ENCODE measurements at places on chromosomes 7 and 10.

DNA sequence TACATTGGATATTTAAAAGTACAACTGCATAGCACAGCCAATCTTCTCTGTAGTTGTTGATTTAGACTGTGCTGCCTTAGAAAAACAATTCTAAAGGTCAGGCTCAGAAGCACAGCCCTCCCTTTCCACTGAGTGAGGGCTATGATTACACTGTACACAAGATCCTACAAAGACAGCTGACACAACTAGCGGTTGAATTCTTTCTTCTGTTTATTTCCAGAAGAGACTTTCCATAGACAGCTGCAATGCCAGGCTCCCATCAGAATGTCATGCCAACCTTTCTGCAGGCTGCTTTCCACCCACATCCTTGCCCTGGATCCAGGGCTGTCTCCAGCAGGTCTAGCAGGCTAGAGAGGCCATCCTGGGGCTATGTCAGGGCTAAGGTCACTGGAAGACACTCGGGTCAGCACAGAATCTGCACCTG is 39.3 kb downstream of the FAM13C start:
- no peak for DNase-seq

DNA sequence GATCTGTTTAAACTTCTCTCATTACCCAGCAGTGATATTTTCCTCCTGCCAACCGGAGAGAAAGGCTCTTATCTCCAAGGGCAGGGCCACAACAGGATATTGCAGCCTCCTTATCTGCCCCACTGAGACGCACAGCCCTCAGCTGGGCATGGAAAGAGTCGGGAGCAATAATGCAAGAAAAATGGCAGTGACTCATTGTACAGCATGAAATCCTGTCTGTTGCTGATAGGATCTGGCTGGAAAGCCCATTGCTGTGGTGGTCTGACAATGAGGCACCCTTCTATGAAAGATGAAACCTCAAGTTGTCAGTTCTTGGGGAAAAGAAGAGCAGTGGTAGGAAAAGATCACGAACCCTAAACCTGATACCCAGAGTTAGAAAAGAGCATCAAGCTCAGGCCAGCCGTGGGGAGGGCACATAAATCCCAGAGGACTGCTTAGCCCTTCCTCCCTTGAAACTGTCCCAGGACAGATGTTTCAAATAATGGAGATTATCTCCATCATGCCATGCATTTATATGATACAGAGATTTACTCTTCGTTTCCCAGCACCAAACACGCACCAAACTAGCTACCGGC is 47.0 kb upstream of the FIGNL1 start:
- DNase-seq: no peak

DNA sequence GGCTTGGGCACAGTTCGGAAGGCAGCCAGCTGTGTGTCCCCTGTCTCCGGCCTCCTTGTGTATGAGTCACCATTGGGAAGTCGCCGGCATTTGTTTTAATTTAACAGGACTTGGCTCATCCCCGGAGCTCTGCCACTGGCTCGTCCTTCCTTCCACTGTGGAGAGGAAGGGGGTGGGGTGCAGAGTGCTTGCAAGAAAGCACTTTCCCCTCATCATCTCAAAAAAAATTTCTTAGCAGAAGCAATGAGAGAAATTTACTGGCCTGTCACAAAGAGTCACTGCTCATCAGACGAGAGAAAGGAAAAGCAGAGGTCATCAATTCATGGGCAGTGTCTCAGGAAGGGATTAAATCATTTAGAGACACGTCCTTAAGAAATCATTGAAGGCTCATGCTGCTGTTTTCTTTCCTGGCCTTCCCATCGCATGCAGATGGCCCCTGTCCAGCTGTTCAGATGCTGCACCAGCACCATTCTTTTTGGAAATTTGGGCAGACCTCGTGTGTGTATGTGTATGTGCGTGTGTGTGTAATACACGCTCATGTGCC is 93.3 kb downstream of the BMS1 start:
- DNase-seq: no peak

DNA sequence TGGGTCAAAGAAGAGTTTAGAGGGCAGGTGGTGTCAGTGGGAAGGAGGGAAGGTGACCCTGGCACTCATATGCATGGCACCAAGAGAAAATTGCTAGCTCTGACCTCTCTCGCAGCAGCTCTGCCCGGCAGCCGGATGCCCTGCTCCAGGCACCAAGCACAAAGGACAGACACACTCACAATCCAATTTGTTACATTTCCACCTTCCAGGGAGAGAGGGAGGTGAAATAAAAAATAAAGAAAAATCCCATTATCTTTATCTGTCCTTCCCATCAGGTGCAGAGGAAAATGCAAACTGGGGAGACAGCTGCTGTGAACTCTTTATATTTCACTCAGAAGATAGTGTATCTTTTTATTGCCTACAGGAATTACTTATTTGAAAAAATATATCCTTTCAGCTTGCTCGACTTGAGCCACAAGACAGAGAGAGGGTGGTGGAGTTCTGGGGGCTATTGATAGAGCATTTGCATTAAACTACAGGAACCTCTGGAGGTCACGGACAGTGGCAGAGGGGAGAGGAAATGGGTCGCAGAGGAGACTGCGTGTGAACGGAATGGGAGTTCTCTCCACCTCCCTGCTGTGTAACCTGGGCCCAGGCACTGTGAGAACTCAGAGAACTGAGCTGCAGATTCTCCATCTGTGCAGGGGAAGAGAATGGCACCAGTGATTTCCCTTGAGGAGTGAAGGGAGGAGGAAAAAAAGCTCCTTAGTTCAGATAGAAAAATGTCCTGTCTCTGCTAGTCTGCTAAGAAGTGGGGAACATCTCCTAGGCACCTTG is 421.4 kb downstream of the PLXNA4 start:
- no peak for DNase-seq

DNA sequence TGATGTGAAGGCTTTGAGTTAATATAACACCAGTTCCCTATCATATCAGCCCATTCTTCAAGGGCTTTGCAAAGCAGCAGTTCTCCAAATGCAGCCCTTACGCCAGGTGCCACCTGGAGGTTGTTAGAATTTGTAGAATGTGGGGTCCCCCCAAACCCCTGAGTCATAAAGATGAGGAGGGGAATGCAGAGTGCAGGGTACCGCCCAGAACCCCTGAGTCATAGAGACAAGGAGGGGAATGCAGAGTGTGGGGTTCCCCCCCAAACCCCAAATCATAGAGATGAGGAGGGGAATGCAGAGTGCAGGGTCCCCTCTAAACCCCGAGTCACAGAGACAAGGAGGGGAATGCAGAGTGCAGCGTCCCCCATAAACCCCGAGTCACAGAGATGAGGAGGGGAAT is 605.8 kb downstream of the PTPRN2 start:
- no peak for DNase-seq

DNA sequence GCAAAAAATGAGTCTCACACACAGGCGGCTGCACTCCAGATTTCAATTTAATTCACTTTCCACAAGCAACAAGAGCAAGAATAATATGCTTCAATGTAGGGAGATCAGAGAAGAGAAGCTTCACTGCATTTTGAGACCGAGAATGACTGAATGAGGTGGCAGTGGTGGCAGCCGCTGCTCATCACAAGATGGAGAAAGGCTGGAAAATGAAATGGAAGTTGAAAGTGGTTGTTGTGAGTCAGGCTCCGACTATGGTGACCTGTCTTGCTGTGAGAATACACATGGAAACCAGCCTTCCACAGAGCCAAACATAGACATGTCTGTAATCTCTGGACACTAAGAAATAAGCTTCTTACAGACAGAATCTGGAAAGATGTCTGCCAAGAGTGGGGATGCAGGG is 499.6 kb upstream of the LRRN3 start:
- no peak for DNase-seq

GRCh38 chr10:21172930-21173801 is 276.1 kb upstream of the NEBL start:
- DNase-seq: no peak

DNA sequence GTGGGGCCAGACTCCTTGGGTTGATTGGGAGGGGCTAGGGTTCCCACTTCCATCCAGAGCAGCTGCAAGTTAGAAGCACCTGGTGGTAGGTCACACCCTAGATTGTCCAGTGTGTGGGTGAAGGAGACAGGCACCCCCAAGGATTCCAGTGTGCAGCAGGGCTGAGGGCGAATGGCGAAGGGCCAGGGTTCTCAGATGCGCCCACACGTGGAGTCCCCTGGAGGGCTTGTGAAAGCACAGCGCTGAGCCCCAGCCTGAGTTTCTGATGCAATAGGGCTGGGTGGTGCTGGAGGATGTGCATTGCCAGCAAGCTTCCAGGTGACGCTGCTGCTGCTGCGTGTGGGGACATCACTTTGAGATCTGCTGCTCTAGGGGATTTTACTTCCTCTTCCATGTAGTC is 25.4 kb downstream of the TBATA start:
- no peak for DNase-seq

- DNase-seq: no peak
These were observed 95.2 kb downstream of the PFKFB3 start for GRCh38 chr10:6297951-6298381.

GRCh38 chr10:32713560-32713959 is 244.5 kb downstream of the ITGB1 start:
- no peak for DNase-seq

- DNase-seq: no peak
These were observed 41.3 kb downstream of the ST7 start for GRCh38 chr7:116994611-116995010.

GRCh38 chr7:78499283-78499682 is 700.7 kb downstream of the PHTF2 start:
- DNase-seq: no peak

DNA sequence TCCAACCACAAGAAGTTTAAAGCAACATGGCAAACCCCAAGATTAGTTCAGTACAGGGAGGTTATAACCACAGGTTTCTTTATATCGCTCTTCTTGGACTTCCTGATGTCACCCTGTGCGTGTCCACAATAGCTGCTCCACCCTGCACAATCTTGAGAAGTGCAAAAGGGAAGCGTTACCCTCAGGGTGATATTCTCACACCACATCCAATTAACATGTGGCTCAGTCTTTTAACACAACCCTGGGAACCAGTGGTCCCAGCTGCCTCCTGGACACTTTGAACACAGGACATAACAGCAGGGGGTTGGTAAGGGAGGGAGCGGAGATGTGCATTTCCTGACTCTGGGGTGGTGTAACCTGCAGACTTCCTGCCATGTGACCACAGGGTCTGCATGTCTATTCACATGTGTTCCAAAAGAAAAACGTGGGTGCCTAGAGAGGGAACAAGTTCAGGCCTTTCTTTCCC is 64.6 kb downstream of the GSAP start:
- peak; percentile 56 for DNase-seq

- DNase-seq: no peak
These were observed 141.7 kb downstream of the EGFR start for GRCh38 chr7:55160539-55160938.

- no peak for DNase-seq
These were observed 2.8 kb downstream of the FAM180A start for GRCh38 chr7:135745703-135746312.

DNA sequence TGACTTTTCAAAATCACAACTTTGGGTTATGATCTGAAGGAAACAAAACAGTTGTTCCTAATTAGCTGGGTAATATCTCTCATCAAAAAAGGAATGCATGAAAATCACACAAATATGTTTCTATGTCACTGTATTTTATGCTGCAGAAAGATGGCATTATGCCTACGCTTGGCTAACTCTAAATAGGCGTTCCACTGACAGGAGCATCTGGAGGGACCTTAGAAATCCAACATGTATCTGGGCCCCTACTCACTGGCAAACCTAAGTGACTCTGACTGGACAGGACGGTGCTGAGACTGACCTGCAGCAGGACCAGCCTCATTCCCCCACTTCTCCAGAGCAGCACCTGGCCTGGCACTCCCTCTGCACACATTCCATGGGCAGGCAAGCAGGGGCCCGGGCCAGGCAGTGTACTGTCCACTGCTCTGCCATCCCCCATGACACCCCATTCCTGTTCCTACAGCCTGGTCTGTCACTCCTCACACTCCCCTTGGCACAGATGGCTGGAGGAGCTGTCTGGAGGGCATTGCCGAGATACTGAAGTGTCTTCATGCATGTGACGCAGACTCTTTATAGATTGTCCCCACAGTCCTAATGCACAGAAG is 2.6 kb upstream of the MYL7 start:
- no peak for DNase-seq

- no peak for DNase-seq
These were observed 682.8 kb upstream of the NRP1 start for GRCh38 chr10:34017281-34017680.

GRCh38 chr10:44312401-44312800 is 72.5 kb downstream of the CXCL12 start:
- no peak for DNase-seq

DNA sequence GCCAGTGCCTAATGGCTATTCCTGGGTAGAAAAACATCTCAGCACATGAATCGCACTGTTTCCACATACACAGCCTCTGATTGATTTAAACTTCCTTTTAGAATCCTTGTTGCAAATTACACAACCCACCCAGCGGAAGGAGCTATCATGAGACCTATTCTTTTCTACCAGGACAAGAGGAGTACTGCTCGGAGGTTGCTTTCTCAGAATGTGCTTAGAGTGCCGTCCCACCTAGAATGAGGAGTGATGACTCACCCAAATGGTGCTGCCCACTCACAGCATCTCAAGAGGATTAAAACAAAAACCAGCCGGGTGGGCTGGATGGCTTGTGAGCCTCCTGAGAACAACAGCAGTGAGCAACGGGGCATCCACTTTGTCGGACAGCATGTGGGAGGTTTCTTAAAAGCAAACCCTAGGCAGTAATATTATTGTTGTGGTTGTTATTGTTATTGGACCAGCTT is 128.9 kb downstream of the DGKI start:
- no peak for DNase-seq

- no peak for DNase-seq
These were observed 412.0 kb downstream of the CNTNAP2 start for GRCh38 chr7:146528581-146528980.

- DNase-seq: no peak
These were observed 59.1 kb downstream of the CH25H start for GRCh38 chr10:89148061-89148460.

GRCh38 chr10:98411768-98412167 is 3.2 kb downstream of the PYROXD2 start:
- DNase-seq: no peak

- DNase-seq: no peak
These were observed 65.4 kb upstream of the DNAJB6 start for GRCh38 chr7:157271315-157271990.
